ENCODE measurements at places on chromosomes 4 and X.

DNA sequence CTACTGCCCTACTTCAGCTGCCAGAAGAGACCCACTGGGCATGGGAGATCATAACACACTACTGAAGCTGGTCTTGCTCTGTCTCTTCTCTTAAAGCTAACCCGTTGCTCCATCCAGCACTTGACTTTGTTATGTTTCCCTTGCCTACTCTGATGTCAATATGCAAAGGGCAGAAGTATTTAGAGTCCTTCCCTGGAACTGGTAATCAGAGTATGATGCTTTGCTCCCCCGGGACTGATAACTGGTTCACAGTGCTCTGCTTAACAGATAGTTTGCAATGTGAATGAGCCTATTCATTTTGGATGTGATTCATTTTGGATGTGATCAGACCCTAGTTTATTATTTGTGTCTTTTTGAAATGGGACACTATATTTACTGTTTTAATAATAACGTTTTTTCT lies 12.3 kb upstream of the UCP1 start:
- no peak for DNase-seq

DNA sequence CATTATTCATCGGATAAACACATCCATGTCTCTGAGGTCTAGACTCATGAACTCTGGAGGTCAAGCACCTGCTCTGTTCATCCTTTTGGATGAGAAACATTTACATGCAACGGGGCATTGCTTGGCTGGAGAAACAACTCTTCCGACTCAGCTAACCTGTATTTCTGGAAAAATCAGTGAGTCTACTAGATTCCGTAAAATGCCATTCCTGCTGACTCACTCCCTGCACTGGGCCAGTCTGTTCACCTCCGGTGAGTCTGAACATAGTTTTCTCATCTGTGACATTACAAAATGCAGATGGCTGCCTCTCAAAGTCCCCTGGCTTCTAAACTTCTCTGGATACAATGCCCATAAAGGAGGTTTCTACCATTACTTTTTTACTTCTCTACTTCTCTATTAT lies 185.7 kb upstream of the HS3ST1 start:
- no peak for DNase-seq

DNA sequence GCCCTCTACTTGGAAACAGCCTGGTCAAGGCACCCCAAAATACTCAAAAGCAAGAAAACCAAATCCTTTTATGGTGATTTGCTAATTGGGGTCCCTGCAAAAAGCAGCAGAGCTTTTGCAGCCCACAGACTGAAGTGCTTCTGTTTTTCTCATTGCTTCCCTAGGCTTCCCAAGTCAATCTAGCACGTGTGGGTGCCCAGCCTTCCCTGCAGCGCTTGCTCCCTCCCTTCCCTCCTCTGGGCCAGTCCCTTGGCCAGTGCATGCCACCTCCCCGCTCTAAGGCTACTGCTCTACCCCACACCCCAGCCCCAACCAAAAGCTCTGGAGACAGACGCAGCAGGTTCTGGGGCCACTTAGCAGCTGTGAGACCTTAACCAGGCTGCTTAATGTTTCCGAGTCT lies 53.6 kb downstream of the ANAPC4 start:
- DNase-seq = no peak

DNA sequence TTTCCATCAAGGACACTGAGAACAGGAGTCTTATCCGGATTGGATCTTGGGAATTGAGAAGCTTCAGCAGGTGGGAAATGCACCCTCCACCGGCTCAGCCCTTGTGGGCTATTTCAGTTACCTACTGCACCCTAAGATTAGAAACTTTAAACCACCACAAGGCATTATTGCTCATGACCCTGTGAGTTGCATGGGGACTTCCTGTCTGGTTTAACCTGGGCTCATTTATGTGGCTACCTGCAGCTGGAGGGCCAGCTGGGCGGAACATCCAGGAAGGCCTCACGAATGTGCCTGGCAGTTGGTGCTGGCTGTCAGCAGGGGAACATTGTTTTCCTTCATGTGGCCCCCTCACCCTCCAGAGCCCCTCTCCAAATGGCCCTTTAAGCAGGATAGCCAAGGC lies 164.1 kb downstream of the DEFB131A start:
- DNase-seq = no peak

GRCh38 chr4:45323453-45324058 lies 597.2 kb upstream of the GNPDA2 start:
- DNase-seq = no peak

DNA sequence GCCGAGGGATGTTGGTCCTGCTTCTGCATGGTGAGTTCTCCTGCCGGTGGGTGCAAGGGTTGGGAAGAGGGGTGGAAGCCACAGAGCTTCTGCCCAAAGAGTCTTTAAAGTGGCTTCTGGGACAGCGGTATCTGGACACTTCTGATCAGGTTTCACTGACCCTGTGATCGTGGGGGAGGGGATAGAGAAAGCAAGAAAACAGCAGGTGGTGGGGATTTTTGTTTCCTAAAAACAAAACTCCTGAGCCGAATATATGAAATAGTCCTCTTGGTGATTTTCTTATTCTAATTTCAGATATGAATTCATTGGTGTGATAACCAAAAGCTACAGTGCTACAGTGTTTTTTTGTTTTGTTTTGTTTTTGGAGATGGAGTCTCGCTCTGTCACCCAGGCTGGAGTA lies 754 bp downstream of the NYX start:
- DNase-seq = no peak
